ENCODE measurements at places on chromosomes 6 and 20.
A peak's percentile ranks its signal among the peaks of the same experiment; 100 is the strongest.

- H3K27ac ChIP-seq: no peak overlapping the region
- peak; percentile 35 for DNase-seq
- no peaks in the 10 kb centered on the region for H3K27me3 ChIP-seq
- no peaks in the 10 kb centered on the region for H3K36me3 ChIP-seq
- H3K4me3 ChIP-seq: no peak overlapping the region
- H3K4me1 ChIP-seq: no peaks in the 10 kb centered on the region
Measured at GRCh38 chr6:89454300-89454699, 21.3 kb downstream of the ANKRD6 start.

- no peaks in the 10 kb centered on the region for H3K27me3 ChIP-seq
- H3K36me3 ChIP-seq: no peaks in the 10 kb centered on the region
- no peak for DNase-seq
- H3K4me1 ChIP-seq: no peaks in the 10 kb centered on the region
- H3K27ac ChIP-seq: no peak overlapping the region
- no peak overlapping the region for H3K4me3 ChIP-seq
Measured at GRCh38 chr20:21156266-21156665, 30.4 kb downstream of the KIZ start.

- no peaks in the 10 kb centered on the region for H3K36me3 ChIP-seq
- no peak overlapping the region for H3K27ac ChIP-seq
- no peak for DNase-seq
- H3K4me1 ChIP-seq: no peaks in the 10 kb centered on the region
- H3K4me3 ChIP-seq: no peak overlapping the region
- H3K27me3 ChIP-seq: peaks cover 9% of the 10 kb centered on the region
Measured at GRCh38 chr6:2641044-2641725, 109.5 kb downstream of the MYLK4 start.

DNA sequence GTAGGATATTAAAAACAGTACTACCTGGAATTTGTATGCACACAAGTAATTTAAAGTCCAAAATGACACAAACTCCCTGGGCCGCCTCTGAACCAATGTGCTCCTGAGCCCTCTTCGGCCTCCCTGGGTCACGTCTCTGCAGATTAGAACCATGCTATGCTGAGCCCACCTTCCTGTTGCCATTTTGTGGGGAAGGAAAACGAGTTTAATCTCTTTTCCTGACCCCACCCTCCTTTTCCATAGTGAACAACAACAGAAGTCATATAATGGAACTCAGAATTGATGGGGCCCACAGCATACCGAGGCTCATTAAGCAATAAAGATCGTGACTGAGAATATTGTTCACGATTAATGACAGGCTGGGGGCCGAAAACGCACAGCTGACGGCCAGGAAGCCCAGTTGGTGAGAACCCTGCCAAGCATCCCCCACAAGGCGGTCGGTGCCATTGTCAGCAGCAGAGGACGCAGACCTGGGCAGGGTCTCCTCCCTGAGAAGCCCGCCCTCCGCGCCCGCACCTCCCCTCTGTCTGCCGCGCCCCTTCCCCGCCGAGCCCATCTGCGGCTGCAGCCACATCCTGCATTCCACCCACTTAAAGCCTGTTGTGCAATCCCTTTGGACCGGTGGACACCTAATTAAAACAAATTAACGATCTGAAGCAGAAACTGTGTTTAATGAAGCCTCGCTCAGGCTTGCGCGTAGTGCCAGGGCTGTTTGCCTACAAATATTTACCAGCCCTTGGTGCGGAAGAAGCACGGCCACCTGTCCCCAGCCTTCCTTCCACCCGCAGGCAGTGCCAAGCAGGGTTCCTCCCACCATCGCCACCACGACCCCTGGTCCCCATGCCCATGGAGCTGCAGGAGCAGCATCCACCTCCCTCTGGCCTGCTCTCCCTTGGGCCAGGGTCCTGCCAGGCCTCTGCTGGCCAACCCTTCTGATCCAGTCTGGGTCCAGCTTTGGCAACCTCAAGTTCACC is 68.1 kb downstream of the DLL1 start:
- DNase-seq: no peak
- H3K27me3 ChIP-seq: peaks cover 3% of the 10 kb centered on the region
- no peaks in the 10 kb centered on the region for H3K36me3 ChIP-seq
- H3K27ac ChIP-seq: no peak overlapping the region
- no peak overlapping the region for H3K4me3 ChIP-seq

DNA sequence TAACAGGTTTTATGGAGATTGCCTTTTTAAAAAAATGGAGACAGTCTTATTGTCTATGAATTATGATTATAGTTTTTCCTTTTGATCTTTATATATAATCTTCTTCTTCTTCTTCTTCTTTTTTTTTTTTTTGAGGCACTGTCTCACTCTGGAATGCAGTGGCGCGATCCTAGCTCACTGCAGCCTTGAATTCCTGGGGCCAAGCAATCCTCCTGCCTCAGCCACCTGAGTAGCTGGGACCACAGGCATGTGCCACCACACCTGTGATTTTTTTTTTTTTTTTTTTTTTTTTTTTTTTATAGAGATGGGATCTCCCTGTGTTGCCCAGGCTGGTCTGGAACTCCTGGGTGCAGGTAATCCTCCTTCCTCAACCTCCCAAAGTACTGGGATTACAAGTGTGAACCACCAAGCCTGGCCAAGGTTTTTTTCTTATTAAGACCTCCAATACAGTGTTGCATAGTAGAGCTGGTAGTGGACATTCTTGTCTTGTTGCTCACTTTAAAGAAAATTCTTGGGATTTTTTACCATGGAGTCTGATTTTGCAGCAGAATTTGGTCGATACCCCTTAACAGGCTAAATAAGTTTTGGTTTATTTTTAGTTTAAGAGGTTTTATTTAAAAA is 46.5 kb downstream of the STK4 start:
- no peak overlapping the region for H3K4me3 ChIP-seq
- H3K27ac ChIP-seq: no peak overlapping the region
- H3K27me3 ChIP-seq: no peaks in the 10 kb centered on the region
- DNase-seq: no peak

DNA sequence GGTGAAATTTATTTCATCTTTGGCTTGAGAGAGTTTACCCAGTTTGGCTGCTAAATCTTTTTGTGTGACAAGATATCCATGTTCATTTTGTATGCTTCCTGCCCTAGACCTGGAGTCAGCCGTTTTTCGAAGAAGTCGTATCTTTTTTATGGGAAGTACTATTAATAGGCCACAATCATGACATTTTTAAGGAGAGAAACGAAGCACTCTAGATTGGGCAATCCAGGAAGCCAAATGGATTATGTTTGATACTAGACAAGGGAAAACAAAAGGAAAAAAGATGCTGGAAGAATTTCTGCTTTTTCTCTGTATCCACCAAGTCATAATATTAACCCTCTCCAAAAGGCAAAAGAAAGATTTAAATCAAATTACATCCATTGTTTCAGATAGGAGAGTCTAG is 214.6 kb downstream of the HDGFL1 start:
- H3K4me3 ChIP-seq: no peak overlapping the region
- peaks cover 8% of the 10 kb centered on the region for H3K4me1 ChIP-seq
- H3K27me3 ChIP-seq: no peaks in the 10 kb centered on the region
- H3K36me3 ChIP-seq: no peaks in the 10 kb centered on the region
- H3K27ac ChIP-seq: peak overlapping the region; percentile 83

DNA sequence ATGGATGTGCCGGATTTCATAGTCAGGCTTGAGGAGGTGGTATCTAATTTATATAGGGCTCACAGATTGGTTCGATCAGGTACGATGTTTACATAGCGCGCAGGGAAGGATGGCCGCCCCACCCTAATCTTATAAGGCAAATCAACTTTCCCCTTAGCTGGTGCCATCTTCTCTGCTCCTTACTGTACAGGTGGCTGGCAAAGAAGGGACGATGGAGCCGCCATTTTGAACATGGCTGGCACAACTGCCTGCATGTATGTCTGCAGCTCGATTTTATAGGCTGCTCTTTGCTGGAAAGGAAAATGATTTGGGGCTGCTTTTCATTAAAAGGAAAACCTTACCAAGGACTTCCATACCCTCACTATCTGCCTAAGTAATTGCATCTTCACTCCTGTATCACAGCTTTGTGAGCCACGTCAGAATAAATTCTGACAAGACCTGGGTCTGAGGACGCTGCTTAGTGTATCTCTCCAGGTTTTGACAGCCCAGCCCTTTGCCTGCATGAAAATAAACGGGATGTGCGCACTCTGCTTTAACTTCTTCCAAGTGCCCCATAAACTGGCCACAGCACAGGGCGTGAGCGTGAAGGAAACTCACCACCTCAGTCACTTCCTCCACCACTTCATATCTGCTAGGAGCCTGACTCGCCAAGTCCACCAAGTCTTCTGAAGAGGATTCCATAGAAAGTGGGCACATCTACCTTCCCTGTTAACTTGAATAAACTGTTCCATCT is 109.4 kb upstream of the ARMC2 start:
- no peaks in the 10 kb centered on the region for H3K27me3 ChIP-seq
- no peak for DNase-seq
- no peaks in the 10 kb centered on the region for H3K36me3 ChIP-seq
- no peak overlapping the region for H3K4me3 ChIP-seq
- no peak overlapping the region for H3K27ac ChIP-seq

DNA sequence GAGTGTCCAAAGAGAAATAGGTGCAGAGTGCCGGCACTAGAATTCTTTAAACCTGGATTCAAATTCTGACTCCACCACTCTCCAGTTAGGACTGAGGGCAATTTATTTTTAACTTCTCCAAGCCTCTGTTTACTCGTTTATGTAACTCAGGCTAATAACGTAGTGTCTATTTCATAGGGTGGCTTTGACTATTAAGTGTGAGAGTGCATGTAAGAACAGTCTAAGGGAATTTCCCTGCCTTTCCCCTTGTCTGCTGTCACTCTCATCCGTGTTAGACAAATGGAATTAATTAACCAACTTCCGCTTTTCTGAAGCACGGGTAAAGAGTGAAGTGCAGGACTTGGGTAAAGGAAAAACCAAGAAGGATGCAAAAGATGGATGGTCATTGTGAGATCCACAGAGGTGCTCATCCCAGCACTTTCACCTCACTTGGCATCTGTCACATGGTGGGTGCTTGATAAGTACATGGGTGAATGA is 4.1 kb upstream of the ZKSCAN8 start:
- peak overlapping the region; percentile 98 for H3K27ac ChIP-seq
- H3K4me1 ChIP-seq: peaks cover 7% of the 10 kb centered on the region
- peaks cover 5% of the 10 kb centered on the region for H3K36me3 ChIP-seq
- peak overlapping the region; percentile 92 for H3K4me3 ChIP-seq

DNA sequence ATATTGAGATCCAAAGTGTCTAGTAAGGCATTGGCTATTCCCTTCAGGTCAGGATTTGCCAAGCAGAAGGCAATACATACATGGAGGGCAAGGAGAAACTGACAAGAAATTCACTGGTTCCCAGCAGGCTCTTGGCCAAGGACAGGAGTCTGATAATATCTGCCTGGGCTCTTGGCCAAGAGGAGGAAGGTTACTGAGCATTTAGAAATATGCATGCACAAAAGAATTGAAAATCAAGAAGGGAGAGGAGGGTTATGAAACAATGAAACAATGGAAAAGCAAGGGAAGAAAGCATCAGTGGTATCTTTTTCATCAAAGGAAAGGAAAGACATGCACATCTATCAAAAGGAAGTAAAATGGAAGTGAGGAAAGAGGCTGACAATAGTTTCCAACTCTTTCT is 42.4 kb downstream of the ARHGAP18 start:
- DNase-seq: peak; percentile 69
- no peaks in the 10 kb centered on the region for H3K36me3 ChIP-seq
- no peak overlapping the region for H3K27ac ChIP-seq
- H3K4me3 ChIP-seq: no peak overlapping the region
- no peaks in the 10 kb centered on the region for H3K27me3 ChIP-seq

DNA sequence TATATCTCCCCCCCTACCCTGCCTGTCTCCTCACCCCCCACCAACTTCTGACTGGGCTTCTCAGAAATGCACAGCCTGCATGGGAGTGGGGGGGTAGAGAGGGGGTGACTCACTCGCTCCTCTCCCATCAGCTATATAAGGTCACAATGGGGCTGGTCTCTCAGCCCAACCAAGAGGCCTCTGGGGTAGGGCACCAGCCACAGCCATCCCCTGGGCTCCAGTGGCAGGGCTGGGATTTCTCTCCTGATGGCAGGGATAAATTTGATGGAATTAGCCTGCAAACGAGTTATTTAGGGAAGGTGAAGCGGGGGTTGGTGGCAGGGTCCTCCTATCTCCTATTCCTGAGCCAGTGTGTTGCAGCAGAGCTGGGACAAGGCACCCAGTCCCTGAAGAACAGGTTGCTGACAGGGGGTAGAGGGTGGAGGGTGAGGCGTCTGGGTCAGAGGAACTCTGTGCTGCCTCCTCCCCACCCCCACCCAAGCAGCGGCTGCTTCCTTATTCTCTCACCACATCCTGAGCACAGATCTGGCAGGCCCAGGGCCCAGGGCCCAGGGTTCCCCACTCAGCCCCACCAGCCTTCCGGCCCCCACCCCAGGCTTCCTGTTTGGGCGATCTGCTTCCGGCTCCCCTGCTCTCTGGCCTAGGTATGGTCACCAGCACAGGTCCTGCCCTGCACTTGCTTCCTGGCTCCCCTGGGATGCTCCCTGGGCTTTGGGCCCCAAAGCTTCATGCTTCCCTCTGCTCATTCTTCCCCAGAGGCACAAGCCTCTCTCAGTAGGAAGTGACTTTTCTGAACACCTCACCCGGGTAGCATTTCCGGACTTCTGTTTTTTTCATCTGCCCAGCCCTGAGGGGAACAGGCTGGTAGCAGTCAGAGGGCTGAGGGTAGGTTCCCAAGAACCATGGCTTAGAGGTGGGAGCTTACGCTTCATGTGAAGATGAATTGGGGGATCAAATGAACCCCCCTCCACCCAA is 4.0 kb downstream of the PPP1R18 start:
- peak; percentile 87 for DNase-seq
- H3K4me3 ChIP-seq: peak overlapping the region; percentile 99
- peak overlapping the region; percentile 90 for H3K27ac ChIP-seq
- H3K36me3 ChIP-seq: peaks cover 58% of the 10 kb centered on the region
- H3K4me1 ChIP-seq: peaks cover 66% of the 10 kb centered on the region
- no peaks in the 10 kb centered on the region for H3K27me3 ChIP-seq

DNA sequence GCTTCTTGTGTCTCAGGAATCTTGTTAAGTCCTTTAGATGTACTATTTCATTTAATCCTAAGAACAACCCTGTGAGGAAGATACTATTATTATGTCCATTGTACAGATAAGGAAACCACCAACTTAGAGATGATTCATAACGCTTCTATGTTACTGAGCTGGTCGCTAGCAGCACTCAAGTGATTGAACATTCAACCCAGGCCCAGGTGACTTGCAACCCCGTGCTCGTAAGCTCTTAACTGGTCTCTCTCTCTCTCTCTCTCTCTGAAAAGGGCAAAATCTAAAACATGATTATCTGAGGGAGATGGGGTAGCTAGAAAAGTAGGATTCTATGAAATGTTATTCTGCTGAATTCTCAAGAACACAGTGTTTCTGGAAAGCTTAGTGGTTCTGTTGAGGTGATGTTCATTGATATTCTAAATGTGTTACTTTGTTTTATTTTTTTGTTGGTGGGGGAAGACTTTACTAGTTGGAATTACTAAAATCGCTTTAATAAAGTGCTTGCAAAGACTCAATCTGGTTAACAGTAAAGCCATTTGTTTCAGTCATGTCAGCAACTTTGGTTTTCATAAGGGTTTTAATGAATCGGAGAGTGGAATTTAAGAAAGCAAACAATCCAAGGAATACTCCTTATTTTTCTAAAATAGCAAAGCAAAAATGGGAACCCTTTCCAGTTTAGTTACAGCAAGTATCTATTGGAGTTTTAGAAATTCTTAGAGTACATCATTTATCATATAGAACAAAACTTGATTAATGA is 265.0 kb upstream of the TAB2 start:
- H3K4me3 ChIP-seq: no peak overlapping the region
- no peak overlapping the region for H3K27ac ChIP-seq
- no peaks in the 10 kb centered on the region for H3K4me1 ChIP-seq
- no peaks in the 10 kb centered on the region for H3K27me3 ChIP-seq
- DNase-seq: no peak
- no peaks in the 10 kb centered on the region for H3K36me3 ChIP-seq

- no peak overlapping the region for H3K27ac ChIP-seq
- no peaks in the 10 kb centered on the region for H3K27me3 ChIP-seq
- H3K4me3 ChIP-seq: no peak overlapping the region
- no peak for DNase-seq
- H3K36me3 ChIP-seq: no peaks in the 10 kb centered on the region
- no peaks in the 10 kb centered on the region for H3K4me1 ChIP-seq
Measured at GRCh38 chr6:2035826-2036709, 209.3 kb downstream of the GMDS start.

Measured in muscle of leg (tissue), 16 donors.